ENCODE measurements at places on chromosomes 2 and 18.

GRCh38 chr2:134917360-134917865 is 1.2 kb upstream of the CCNT2 start:
- no peak for DNase-seq

DNA sequence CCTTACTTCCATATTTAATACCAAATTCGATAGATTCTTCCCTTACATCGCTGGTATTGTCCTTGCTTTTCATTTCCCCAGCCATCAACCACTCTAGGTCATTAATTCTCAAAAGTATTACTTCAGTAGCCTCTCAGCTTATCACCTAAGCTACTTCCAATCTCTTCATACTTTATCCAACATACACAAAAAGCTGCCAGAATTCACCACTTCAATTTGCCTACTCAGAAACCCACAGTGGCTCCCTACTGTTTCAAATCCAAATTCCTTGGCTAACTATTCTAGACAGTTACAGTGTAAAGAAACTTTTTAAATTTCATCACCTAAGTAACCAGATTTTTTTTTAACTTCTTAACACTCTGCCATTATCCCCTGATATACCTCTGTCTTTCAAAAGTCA is 4.7 kb downstream of the SLC25A12 start:
- no peak for DNase-seq

GRCh38 chr2:109604597-109604996 is 9.2 kb downstream of the SEPTIN10 start:
- no peak for DNase-seq

DNA sequence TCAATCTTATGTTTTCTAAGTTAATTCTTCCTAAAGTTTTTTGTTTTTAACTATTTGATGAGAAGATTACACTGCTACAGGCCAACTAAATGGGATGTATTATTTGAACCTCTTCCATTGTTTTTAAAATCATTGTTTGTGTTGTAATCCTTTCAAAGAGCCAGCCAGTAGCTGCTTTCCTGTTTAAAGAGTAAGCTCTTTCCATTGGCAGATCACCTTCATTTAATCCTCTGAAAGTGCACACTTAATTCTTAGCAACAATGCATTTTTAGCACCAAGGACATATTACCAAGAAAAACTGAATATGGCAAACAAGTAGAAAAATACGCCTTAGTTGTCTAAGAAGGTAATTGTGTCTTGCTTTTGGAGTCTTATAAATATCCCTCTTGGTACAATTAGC is 54.0 kb downstream of the MEIS1 start:
- no peak for DNase-seq

GRCh38 chr2:181642086-181642485 is 14.8 kb downstream of the CERKL start:
- DNase-seq, result no peak

DNA sequence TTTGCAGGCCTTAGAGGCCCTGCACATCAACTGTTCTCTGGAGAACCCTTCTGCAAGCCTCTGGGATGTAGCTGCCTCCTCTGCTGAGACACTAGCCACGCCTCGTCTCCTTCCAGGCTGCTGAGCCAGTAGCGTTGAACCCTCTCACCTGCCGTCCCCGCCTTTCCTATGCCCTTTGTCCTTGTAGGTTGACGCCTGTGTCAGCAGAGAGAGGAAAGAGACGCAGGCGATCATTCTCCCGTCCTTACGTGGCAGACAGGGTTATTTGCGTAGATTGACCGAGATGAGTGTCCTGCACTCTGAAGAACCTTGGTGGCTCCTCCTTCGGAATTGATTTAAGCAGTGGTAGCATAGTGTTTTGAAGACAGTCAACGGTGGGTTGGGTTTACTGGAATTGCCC is 27.8 kb downstream of the ID2 start:
- DNase-seq, result no peak

DNA sequence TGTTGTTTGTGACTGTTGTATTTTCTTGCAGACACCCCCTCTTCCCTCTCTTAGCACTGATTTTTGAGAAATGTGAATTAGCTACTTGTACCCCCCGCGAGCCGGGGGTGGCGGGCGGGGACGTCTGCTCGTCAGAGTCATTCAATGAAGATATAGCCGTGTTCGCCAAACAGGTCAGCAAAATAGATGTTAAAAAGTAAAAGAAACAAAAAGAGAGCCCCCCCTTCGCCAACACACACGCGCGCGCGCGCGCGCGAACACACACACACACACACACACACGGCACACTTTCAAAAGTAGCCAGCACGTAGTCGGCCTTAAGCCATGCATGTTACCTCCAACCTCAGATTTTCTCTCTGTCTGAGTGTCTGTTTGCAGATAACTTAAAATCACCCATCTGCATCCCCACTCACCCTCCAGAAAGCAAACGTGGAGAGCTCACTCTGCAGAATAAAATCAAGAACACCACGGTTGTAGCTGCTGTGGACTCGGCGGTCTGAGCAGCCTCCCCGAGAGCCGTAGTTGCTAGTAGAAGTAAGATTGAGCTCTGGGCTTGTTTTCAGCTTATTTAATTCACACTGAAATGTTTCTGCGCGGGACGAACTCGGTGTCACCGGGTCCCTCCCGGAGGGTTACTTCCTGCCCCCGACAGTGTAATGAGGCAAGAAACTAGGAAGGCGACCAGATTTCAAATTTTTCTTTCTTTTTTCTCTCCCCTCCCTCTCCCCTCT is 5.1 kb downstream of the MEIS1 start:
- no peak for DNase-seq

- no peak for DNase-seq
Observed at GRCh38 chr2:71517851-71518250, 64.5 kb downstream of the DYSF start.

GRCh38 chr2:109137616-109138015 is 8.6 kb downstream of the SH3RF3 start:
- DNase-seq, result no peak

GRCh38 chr2:211837206-211837605 is 701.4 kb downstream of the ERBB4 start:
- DNase-seq, result no peak

- DNase-seq, result no peak
Observed at GRCh38 chr18:76459687-76460350, 35.2 kb downstream of the ZNF516 start.

- DNase-seq, result no peak
Observed at GRCh38 chr2:33240178-33240577, 236.3 kb upstream of the RASGRP3 start.

DNA sequence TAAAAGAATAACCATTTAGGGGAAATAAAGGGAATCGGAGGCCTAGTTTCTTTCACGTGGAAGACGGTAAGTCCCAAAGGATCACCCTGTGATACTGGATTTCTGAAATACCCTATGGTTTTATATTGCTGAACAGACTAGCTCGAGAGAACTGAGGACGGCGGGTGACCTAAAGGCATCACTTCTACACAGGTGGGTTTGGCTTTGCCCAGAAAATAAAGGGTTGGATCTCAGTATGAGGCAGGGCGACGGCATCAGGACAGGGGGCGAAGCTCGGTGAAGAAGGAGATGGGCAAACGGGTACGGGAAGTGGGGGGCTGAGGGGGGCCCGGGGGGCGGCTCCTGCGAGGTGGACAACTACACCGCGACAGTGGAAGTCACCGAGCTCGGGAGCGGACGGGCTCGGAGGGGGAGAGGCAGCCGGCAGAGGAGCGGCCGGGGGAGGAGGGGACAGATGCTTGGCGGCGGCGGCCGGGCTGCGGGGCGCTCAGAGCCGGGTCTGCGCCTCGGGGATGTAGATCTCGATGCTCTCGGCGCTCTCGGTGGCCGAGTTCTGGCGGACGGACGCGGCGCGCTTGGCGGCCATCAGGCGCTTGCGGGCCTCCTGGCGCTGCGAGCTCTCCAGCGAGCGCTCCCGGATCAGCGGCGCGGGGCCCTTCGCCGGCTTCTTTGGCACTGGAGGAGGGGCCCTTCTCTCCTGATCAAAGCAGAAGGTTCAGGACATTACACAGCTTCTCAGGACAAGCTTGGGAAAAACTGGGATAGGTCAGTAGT is 48.9 kb downstream of the TGIF1 start:
- DNase-seq, result no peak

- no peak for DNase-seq
Observed at GRCh38 chr2:226760412-226761194, 39.0 kb downstream of the IRS1 start.

DNA sequence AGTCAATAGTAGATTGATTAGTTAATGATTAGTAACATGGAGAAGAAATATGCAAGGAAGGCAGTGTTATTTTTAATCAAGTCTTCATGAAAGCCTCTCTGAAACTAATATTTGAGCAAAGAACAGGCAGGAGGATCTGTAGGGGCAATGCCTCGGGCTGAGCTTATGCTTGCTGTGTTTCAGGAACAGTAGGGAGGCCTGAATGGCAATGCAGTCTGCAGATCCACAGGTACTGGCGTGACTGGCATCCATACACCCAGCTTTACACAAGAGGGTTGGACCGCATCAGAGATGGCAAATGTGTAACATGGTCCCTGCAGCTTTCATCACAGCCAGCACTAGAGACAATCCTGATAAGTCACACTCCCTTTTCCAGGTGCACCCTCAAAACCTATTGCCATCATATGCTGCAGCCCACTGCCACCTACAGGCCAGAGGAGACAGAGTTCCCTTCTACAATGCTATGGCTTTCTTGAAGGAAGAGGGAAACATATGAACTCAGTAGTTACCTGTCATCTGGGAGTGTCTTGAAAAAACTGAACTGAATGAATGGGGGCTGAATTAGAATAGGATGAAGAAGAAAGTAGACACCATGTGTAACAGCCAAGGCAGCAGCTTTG is 582.4 kb upstream of the RAB6C start:
- DNase-seq, result peak; percentile 11

- DNase-seq, result no peak
Observed at GRCh38 chr2:206736935-206737334, 18.7 kb upstream of the DYTN start.

GRCh38 chr2:236569573-236569973 is at the start of gene ACKR3:
ACKR3 (plus strand) TSS chr2:236569825; CDS start chr2:236580466, 10,641 bp downstream.
- no peak for DNase-seq

DNA sequence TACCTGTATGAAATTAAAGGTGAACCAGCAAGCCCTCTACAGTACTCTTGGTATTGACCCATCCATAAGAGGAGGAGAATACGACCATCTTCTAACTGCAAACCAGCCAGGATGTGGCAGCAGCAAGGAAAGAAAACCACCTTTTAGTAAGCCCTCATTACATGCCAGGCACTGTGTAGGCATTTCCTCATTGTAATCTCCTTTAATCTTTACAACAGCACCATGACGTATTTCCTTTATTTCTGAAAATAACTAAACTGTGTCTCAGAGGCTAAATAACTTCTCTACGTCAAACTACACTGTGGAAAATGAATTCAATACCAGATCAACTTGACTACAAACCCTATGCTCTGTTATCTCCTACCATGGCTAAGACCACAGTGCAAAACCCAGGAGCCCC is 18.2 kb downstream of the WDR35 start:
- no peak for DNase-seq

DNA sequence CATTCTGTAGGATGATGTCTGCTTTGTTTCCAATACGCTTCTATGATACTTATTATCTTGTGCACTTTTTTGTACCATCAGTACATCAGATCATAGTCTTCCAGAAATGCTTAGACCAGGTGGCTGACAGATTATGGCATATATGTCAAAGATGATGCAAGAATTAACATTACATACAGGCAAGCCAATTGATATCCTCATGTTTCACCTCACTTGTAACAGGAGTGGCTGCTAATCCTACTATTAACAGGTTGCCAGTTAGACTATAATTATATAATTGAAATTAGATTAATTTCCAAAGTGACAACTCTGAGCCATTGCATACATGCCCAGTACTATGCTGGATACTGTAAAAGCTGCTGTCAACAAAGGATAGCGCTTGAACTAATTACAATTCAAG is 77.2 kb downstream of the TLK1 start:
- no peak for DNase-seq

GRCh38 chr18:43312891-43313290 is 35.6 kb upstream of the SYT4 start:
- DNase-seq, result no peak

GRCh38 chr18:46084431-46084830 is 12.4 kb upstream of the PSTPIP2 start:
- DNase-seq, result no peak

DNA sequence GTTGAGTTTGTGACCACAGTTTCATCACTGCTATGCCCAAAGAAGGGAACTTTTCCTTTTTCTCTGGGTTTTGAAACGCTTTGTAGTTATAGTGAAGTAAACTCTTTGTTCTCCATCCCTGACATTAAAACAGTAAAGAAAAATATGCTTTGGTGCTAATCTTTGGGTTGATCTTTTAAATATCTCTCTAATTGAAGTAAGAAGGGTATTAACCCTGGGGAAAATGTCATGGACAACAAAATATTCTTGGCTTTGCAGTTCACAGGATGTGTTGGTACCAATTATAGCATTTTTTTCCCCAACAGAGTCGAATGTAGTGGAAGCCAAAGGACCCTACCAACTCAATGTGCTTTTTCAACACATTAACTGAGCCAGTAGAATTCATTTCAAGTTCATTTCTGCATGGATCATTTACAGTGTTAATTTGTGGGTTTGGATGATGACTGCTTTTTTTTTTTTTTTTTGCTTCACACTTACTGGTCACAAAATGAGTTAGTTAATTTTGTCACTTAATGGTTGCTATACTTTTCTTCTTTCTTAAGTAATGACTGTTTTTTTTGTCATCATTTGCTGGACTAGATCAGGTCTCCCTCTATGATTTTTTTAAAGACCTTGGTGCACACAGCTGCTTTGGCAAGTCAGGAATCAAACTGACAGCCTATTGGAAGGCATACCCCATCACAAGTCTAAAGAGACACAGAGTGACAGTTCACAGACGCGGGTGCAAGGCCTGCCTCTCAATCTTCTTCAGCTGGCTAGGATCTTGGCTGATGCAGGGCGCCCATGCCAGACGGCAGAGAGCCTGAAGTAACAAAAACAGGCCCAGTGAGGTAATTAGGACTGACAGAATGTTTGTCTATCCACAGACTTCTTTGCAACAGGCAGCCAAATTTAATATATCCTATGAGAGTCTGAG is 98.8 kb upstream of the MMADHC start:
- no peak for DNase-seq

DNA sequence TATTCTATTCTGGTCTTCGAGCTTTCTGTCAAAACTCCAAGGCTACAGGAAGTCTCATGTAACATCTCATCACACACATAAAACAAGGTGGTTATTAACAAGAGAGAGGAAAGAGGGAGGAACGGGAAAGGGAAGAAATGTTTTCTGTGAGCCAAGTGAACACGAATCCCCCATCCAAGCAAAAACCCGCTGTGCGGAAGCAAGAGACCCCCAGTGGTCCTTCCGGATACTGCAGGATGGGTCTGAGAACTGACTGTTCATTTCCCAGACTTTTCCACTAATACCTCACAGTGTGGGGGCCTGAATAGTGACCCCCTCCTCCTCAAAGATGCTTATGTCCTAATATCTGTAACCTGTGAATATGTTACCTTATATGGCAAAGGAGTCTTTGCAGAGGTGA is 19.0 kb upstream of the DIPK1C start:
- no peak for DNase-seq

GRCh38 chr18:57803103-57803969 is at the start of gene ATP8B1:
ATP8B1 (minus strand) TSS chr18:57803315; CDS start chr18:57731807, 71,508 bp downstream.
- DNase-seq, result no peak
